Myometrial cell (primary cell): ENCODE measurements at places on chromosomes 4 and X. TPM values are rescaled to one million over a fixed set of nuclear protein-coding genes. Genes with fewer than 3 reads are reported as not detected.

The HTN1 gene
- total RNA-seq, result not detected in 2 replicates

The DDX60 gene
- 9.0 and 9.2 TPM in 2 replicates for total RNA-seq

The BEX5 gene
- 0.29 TPM in 1 of 2 replicates, not detected in the other for total RNA-seq

The HERC5 gene
- not detected in 2 replicates for total RNA-seq

The SPANXN4 gene
- not detected in 2 replicates for total RNA-seq

The TFE3 gene
- 66.3 and 69.2 TPM in 2 replicates for total RNA-seq

The SPANXD gene
- not detected in 2 replicates for total RNA-seq

The NWD2 gene
- total RNA-seq, result not detected in 2 replicates

The ADGRG2 gene
- total RNA-seq, result not detected in 2 replicates

The GC gene
- total RNA-seq, result not detected in 2 replicates

The PPARGC1A gene
- total RNA-seq, result under 0.01 TPM in 1 of 2 replicates, not detected in the other

The KLB gene
- not detected in 2 replicates for total RNA-seq

The PAGE1 gene
- total RNA-seq, result not detected in 2 replicates

The GPR78 gene
- total RNA-seq, result under 0.01 TPM in 1 of 2 replicates, not detected in the other

The UGT2A1 gene
- not detected in 2 replicates for total RNA-seq
